ENCODE measurements at places on chromosomes 13 and 19.

GRCh38 chr19:49818649-49819370 is 721 bp downstream of the MED25 start:
- DNase-seq: no peak

DNA sequence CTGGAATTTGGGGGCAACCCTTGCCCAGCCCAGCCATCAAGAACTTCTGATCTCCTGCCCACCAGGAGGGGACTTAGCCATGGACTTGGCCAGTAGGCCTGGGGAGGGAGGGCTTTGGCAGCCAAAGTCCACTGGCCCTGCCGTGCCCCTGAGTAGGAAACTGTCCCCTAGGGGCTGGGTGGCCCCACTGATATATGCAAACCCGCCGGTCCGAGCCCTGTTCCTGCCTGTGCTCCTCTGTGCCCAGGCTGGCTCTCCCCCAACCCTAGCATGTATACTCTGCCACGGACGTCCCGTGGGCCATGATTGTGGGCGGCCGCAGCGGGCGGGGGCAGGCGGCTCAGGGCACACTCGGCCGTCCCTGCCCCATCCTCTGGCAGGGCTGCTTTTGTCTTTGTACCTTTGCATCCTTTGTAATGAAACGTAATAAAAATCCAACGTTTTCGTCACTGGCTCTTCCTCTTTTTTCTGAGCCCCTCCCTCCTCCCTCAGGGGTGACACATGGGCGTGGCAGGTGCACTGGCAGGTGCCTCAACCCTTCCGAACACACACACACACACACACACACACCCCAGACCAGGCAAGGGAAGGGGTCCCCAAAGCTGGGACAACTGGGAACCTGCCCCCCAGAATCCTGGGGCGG is 9.1 kb downstream of the COMP start:
- DNase-seq: no peak

DNA sequence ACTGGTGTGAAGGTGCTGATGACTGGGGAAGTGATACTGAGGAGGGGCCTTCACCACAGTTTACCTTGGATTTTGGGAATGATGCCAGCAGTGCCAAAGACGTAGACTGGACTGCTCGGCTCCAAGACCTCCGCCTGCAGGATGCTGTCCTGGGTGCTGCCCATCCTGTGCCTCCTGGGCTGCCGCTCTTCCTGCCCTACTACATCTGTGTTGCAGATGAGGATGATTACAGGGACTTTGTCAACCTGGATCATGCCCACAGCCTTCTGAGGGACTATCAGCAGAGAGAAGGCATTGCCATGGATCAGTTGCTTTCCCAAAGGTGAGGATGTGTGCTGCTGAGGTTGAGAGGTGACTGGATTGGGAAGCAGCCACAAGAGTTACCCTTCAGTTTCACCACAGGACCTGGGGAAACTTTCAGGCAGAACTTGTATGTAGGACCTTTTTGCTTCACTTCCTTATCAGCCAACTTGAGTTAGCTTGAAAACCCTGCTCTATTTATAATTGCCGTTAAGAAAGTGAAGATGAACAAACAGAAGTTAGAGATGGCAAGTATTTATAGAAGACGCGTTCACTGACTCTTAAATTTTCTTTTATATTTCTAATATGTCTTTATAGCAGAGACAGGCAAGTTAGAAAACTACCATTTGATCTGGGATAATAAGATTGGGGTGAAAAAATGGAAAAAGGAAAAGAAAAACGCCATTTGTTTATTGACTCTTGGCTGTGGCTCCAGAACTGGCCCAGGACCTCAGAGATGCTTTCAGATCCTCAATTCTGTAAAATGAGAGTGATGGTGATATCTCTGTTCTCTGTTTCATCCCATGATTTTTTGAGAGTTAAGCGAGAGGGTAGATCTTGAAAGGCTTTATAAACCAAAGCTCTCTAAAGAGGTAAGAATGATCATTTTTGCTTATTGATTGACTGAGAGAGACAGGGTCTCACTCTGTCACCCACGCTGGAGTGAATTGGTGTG is 5.3 kb downstream of the PDCD2L start:
- no peak for DNase-seq

- DNase-seq: peak; percentile 74
Observed at GRCh38 chr19:5434970-5435641, 20.1 kb upstream of the ZNRF4 start.

DNA sequence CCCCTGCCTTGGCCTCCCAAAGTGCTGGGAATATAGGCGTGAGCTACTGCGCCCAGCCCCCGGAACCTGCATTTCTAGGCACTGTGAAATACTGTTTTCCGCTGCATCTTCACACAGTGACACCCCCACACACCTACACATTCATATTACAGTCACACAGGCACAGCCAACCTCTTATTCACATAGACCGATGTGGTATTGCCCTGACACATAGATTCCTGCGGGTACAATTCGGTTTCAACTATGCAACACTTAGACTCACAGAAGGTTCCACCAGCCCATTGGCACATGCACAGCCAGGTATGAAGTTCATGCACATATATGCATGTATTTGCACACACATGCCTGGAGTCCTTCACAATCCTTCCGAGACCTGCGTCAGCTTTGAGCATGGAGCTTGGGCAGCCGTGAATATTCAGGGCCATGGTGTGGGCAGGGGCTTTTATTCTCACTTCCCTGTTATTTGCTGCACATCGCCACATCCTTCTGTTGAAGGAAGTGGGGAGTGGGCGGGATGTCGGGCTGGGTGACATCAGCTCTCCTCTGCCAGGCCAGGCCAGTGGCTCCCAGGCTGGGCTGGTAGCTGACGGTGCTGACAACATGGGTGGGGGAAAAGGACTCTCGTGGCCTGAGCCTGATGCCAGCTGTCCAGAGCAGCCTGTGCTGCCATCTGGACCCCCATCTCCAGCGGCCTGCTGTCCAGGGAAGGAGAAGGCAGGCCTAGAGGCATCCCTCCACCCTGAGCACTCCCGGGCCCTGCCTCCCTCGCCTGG is 5.4 kb upstream of the CDC37 start:
- DNase-seq: no peak

- no peak for DNase-seq
Observed at GRCh38 chr13:44171156-44171555, 202.5 kb upstream of the SERP2 start.

DNA sequence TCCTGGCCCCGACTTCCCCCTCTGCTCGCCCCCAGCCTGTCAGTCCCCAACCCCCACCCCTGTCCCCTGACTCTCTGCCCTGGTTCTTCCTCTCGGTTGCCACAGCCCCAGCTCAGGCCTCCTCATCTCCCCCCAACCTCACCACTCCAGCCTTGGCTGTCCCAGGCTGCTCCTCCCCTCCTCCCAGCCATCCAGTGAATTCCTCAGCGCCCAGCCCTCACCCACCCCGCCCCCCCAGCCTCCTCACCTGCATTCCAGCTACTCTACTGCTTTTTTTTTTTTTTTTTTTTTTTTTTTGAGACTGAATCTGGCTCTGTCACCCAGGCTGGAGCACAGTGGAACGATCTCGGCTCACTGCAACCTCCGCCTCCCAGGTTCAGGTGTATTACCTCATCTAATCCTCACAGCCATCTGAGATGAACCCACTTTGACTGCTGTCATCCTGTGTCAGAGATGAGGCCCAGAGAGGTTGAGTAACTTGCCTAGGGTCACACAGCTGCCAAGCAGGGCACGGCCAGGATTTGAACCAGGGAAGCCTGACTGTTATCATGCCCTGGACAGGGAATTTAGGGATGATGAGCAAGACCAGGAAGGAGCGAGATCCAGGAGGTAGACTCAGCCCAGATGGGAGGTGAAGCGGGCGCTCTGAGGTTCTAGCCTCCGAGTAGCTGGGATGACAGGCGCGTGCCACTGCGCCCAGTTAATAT is 2.6 kb downstream of the SULT2B1 start:
- DNase-seq: peak; percentile 85

DNA sequence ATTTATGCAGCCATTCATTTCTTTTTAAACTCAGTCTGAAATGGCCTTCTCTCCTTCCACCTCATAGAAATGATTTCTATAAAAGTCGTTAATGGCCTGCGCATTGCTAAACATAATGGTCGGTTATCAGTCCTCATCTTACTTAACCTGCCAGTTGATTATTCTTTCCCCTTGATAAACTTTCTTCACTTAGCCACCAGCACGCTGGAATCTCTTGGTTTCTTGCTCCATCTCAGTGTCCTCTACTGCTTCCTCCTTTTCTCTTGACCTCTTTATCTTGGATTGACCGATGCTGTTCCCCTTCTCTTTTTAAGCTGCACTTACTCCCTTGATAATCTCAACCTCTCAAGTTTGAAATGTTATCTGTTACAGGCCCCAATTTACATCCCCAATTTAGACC is 12.2 kb upstream of the CLC start:
- no peak for DNase-seq

- no peak for DNase-seq
Observed at GRCh38 chr19:7545904-7546303, 10.4 kb downstream of the PNPLA6 start.

DNA sequence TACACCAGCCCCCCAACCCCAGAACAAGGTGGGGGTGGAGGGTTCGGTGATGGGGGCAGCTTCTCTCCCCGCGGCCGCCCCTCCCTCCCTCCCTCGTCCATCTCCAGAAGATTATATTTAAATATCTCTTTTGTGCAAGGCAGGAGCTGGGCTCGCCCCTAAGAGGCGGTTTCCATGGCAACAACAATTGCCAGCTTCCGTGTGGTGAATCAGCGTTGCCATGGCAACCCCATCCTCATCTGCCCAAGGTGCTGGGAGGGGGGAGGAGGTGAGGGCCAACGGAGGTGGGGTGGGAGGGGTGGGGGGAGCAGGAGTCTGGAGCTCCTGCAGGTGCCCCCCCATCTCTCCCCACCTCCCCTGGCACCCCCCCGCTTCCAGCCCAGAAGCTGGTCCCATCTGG is 46.4 kb downstream of the CELF5 start:
- no peak for DNase-seq

GRCh38 chr13:110636701-110637201 is 21.4 kb downstream of the NAXD start:
- DNase-seq: no peak

DNA sequence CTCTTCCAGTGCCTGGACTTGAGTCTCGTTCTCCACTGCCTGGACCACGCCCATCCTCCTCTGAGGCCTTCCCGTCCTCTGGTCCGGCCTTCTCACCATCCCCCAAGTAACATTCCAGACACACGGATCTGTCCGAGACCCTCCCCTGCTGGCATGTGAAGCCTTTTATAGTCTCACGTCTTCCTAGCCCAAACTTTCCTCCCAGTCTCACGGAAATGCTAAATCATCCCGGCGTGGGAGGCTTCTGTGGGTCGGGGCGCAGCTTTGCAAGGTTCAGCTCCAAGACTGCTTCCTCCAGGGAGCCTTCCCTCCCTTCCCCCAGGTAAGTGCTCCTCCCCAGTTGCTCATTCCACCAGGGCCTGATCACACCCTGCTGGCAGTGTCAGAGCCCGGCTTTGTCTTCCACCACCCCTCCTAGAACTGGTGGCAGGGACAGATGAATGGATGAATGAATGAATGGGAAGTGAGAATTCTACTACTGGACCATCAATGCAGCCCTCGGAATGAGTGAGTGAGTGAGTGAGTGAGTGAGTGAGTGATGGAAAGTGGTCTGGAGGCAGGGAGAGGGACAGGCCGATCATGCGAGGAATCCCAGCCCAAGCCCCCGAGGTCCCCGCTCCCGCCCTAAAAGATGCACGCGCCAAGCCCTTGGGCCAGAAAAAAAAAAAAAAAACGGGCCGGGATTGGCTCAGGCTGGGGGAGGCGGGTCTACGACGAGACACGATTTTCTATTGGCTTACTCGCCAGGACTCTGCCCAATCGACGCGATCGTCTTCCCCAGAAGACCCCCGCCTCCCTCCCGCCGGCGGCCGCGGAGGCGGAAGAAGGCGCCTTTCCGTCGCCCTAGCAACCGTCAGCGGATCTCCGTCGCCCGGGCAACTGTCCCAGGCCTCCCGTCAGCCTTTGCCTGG is 9.3 kb downstream of the EPHX3 start:
- peak; percentile 89 for DNase-seq

- no peak for DNase-seq
Observed at GRCh38 chr13:26497968-26498511, 59.4 kb upstream of the WASF3 start.

DNA sequence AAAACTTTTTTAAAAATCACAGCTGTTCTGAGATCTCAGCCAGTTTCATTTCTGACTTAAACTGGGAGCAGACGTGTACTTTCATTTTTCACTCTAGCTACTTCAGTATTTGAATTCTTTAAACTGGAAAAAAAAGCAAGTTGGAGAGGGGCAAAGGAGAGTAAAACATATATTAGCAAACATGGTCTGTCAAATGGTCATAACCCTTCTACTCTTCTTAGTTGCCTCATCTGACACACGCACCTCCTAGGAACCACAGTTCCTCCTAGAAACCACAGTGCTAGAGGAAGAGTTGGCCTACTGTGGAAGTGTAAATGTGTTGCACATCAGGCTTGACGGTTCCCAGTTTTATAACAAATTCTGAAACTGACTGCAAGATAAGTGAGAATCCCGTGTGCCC is 47.2 kb downstream of the TM9SF2 start:
- no peak for DNase-seq

- peak; percentile 95 for DNase-seq
Observed at GRCh38 chr19:33406521-33407139, 33.1 kb downstream of the CEBPG start.

GRCh38 chr19:9941231-9941630 is 4.9 kb upstream of the OLFM2 start:
- no peak for DNase-seq

- no peak for DNase-seq
Observed at GRCh38 chr13:32951580-32951979, 64.6 kb upstream of the KL start.

GRCh38 chr13:37194428-37194861 is 89.0 kb upstream of the CSNK1A1L start:
- no peak for DNase-seq

- no peak for DNase-seq
Observed at GRCh38 chr19:43318796-43319314, 34.6 kb upstream of the CD177 start.

- DNase-seq: no peak
Observed at GRCh38 chr19:4922530-4923275, 13.4 kb downstream of the UHRF1 start.

- peak; percentile 99 for DNase-seq
Observed at GRCh38 chr19:48501494-48502349, 9.9 kb downstream of the LMTK3 start.

All from A549 (cell line).